ENCODE measurements at places on chromosomes 3 and 15. TPM values are rescaled to one million over a fixed set of nuclear protein-coding genes. Genes with fewer than 3 reads are reported as not detected.

- peaks cover 10% of the 10 kb centered on the region for H3K4me1 ChIP-seq
- no peak overlapping the region for H3K27ac ChIP-seq
- H3K4me3 ChIP-seq: no peak overlapping the region
These were observed 41.3 kb downstream of the ANKRD28 start for GRCh38 chr3:15756505-15756904.

DNA sequence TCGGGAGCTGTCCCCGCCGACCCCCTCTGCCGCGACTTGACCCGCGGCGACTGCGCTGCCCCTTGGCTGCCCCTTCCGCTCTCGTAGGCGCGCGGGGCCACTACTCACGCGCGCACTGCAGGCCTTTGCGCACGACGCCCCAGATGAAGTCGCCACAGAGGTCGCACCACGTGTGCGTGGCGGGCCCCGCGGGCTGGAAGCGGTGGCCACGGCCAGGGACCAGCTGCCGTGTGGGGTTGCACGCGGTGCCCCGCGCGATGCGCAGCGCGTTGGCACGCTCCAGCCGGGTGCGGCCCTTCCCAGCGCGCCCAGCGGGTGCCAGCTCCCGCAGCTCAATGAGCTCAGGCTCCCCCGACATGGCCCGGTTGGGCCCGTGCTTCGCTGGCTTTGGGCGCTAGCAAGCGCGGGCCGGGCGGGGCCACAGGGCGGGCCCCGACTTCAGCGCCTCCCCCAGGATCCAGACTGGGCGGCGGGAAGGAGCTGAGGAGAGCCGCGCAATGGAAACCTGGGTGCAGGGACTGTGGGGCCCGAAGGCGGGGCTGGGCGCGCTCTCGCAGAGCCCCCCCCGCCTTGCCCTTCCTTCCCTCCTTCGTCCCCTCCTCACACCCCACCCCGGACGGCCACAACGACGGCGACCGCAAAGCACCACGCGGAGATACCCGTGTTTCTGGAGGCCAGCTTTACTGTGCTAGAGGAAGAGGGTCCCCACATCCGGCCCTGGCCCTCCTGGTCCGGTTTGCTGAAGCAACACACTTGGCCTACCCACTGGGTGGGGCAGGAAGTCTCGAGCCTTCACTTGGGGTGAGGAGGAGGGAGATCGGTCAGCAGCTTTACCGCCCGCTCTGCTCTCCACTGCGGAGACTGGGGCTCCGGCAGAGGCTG, at the start of gene RASSF1:
RASSF1 (minus strand) TSS at position 389 of the 882 bp plus-strand sequence; CDS start at position 358, 31 bp downstream.
- peak within 1 kb of the TSS; percentile 97 for H3K4me3 ChIP-seq
- no peaks in the 10 kb centered on the region for H3K27me3 ChIP-seq
- peak; percentile 86 for DNase-seq
- H3K27ac ChIP-seq: peak within 1 kb of the TSS; percentile 98
- H3K36me3 ChIP-seq: peaks cover 40% of the 10 kb centered on the region

- H3K27me3 ChIP-seq: peaks cover 12% of the 10 kb centered on the region
- no peaks in the 10 kb centered on the region for H3K36me3 ChIP-seq
- DNase-seq: no peak
- H3K4me1 ChIP-seq: peaks cover 2% of the 10 kb centered on the region
- H3K27ac ChIP-seq: no peak overlapping the region
These were observed 301.8 kb upstream of the MCTP2 start for GRCh38 chr15:93929375-93930094.

DNA sequence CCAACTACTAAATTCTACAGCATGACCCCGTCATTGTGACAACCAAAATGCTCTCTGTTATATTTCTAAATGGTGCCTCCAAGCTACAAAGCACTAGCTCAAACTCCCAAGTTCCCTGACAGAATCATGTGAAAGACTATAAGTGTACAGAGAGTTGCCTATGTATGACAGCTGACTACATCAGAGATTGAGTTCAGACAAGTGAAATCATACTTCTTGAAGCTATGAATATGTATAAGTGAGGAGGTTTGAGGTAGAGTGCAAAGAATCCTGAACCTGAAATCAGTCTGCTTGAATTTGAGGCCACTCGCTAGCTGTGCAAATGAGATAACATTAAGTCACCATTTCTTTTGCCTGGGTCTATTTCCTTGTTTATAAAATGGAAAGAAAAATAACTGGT, 63.9 kb upstream of the TP63 start:
- H3K4me1 ChIP-seq: peaks cover 35% of the 10 kb centered on the region
- no peak overlapping the region for H3K4me3 ChIP-seq
- no peak for DNase-seq
- no peaks in the 10 kb centered on the region for H3K36me3 ChIP-seq
- H3K27ac ChIP-seq: no peak overlapping the region
- no peaks in the 10 kb centered on the region for H3K27me3 ChIP-seq

DNA sequence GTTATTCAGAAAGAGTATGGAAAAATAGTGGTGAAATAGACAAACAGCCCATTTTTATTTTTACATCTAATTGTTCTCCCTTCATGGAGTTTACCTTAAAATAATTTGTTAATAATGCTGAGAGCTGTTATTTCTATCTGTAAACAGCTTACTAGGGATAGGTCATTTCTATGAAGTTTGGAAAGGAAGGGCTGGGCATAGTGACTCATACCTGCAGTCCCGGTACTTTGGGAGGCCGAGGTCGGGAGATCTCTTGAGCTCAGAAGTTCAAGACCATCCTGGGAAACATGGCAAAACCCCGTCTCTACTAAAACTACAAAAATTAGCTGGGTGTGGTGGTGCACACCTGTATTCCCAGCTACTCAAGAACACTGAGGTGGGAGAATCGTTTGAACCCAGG, 624.3 kb upstream of the LMCD1 start:
- H3K4me3 ChIP-seq: no peak overlapping the region
- H3K4me1 ChIP-seq: peaks cover 11% of the 10 kb centered on the region
- peak overlapping the region; percentile 57 for H3K27ac ChIP-seq
- no peak for DNase-seq

GRCh38 chr3:117801912-117802239, 1092.3 kb downstream of the TUSC7 start:
- no peak for DNase-seq
- H3K4me1 ChIP-seq: no peaks in the 10 kb centered on the region
- H3K4me3 ChIP-seq: no peak overlapping the region
- H3K27ac ChIP-seq: no peak overlapping the region

DNA sequence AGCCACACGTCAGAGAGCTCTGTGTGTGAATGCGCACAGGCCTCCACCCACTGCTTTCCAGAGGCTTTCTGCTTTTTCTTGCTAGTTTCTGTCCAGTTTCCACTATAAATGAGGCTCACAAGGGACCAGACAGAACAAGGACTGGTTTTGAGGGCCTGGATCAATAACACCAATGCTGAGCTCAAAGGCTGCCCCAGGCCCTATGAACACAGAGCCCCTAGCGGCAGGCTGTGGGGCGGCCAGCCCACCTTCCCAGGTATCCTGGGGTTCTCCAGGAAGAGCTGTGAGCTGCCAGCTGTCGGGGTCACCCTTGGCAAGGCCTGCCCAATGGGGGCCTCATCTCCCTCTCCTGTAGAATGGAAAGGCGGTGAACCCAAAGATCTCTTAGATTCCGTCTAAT, 2.2 kb upstream of the ITIH3 start:
- no peak overlapping the region for H3K27ac ChIP-seq
- no peak for DNase-seq
- no peaks in the 10 kb centered on the region for H3K36me3 ChIP-seq
- no peak overlapping the region for H3K4me3 ChIP-seq

DNA sequence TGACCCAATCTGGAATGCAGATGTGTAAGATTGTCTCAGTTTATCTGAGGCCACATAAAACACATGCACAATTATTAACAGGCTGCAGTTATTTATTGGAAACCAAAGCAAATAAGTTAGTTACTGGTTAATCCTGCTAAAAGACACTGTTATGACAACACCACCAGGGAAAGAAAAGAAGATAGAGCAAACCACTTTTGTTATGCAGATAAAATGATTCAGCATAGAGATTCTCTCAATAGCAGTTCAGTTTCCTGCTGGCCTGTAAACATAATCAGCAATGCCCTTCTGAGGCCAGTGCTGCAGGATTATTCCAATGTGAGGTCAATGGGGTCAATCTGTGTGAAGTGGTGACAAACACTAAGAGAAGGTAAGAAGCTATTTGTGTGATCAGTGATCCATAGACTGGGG, 244.4 kb downstream of the ZBTB20 start:
- H3K36me3 ChIP-seq: peaks cover 7% of the 10 kb centered on the region
- no peak overlapping the region for H3K27ac ChIP-seq
- H3K4me3 ChIP-seq: no peak overlapping the region
- no peaks in the 10 kb centered on the region for H3K27me3 ChIP-seq
- peaks cover 23% of the 10 kb centered on the region for H3K4me1 ChIP-seq
- no peak for DNase-seq

DNA sequence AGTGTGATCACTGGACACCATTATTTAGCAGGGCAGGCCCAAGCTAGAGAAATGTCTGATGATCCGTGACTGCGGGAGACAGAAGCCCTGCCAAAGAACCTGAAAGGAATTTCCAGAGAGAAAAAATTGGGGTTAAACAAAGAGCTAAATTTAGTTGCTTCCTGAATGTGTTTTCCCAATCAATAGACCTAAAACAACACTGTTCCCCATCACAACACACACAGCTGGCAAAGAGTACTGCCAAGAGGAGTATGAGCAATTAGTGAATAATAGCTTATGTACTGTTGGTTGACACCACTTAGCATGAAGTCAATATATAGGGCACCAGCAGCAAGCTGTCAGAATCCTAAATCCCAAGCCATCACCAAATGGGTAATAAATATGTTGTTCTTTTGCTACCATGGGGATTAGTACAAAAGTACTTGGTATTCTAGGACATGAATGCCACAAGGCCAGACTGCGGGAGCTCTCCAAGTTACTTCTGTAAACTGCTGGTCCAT, 35.7 kb downstream of the CLK3 start:
- peaks cover 15% of the 10 kb centered on the region for H3K4me1 ChIP-seq
- DNase-seq: no peak
- H3K27me3 ChIP-seq: no peaks in the 10 kb centered on the region
- H3K36me3 ChIP-seq: peaks cover 10% of the 10 kb centered on the region

DNA sequence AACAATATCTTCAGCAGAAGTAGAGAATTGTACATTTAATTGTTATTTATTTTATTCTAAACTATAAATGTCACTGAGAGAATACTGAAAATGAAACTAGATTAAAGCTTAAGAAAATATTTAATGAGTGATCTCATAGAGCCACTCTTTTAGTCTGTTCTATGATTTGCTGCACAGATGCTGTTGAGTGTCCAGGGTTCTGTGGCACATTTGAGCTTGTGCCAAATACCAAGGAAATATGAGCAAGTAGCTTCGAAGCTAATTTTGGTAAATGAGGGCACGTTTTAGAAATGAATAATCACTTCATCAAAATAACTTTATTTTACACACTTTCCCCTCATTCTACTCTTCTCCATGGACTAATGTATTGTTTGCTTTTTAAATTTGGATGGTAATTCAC, 53.6 kb upstream of the THRB start:
- no peaks in the 10 kb centered on the region for H3K4me1 ChIP-seq
- H3K27me3 ChIP-seq: no peaks in the 10 kb centered on the region
- H3K4me3 ChIP-seq: no peak overlapping the region
- no peaks in the 10 kb centered on the region for H3K36me3 ChIP-seq
- no peak for DNase-seq

DNA sequence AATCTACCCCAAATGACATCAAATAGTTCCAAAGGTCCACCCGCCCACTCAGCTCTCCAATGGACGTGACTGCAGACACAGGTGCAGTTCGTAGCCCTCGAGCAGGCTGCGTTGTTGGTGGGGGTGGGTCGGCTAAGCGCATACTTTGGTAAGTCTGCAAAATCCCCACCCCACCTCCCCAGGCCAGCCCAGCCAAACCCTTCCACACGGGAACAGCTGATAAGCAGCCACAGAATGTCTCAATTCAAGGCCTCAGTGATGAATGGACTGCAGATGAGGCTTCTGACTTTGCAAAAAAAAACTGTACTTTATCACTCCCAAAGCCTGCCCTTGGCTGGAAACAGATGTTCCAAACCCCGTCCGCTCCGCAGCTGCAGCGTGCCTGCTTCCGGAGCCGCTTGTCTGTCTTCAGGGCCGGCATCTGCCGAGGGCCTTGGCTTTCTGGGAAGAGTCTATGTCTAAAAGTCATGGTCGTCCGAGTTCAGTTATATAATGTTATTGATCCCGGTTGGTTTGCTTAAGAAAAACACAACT, 38.2 kb downstream of the PCSK6 start:
- H3K4me1 ChIP-seq: peaks cover 32% of the 10 kb centered on the region
- DNase-seq: peak; percentile 15
- H3K4me3 ChIP-seq: peak overlapping the region; percentile 48
- peaks cover 2% of the 10 kb centered on the region for H3K36me3 ChIP-seq

DNA sequence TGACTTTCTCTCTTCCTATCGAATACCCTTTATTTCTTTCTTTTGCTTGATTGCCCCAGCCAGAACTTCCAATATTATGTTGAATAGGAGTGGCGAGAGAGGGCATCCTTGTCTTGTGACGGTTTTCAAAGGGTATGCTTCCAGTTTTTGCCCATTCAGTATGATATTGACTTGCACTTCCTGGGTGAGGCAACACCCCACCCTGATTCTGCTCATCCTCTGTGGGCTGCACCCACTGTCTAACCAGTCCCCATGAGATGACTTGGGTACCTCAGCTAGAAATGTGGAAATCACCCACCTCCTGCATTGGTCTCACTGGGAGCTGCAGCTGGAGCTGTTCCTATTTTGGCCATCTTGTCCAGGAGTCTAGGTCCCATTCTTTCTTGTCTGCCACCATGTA, 44.8 kb upstream of the KCNH8 start:
- H3K27me3 ChIP-seq: peaks cover 5% of the 10 kb centered on the region
- H3K4me3 ChIP-seq: peak overlapping the region; percentile 29
- H3K36me3 ChIP-seq: no peaks in the 10 kb centered on the region
- H3K4me1 ChIP-seq: no peaks in the 10 kb centered on the region
- DNase-seq: no peak

- no peaks in the 10 kb centered on the region for H3K36me3 ChIP-seq
- H3K27me3 ChIP-seq: no peaks in the 10 kb centered on the region
- H3K27ac ChIP-seq: no peak overlapping the region
- DNase-seq: no peak
- H3K4me1 ChIP-seq: no peaks in the 10 kb centered on the region
These were observed 116.1 kb upstream of the PLXND1 start for GRCh38 chr3:129722527-129722926.

- no peaks in the 10 kb centered on the region for H3K36me3 ChIP-seq
- H3K27ac ChIP-seq: no peak overlapping the region
- peaks cover 33% of the 10 kb centered on the region for H3K27me3 ChIP-seq
- no peaks in the 10 kb centered on the region for H3K4me1 ChIP-seq
- no peak for DNase-seq
These were observed 28.7 kb downstream of the WWTR1 start for GRCh38 chr3:149628957-149629670.

PROK2 gene
- 0.34 TPM for total RNA-seq

CSK gene
- total RNA-seq: 308 TPM

FMN1 gene
- 0.31 TPM for total RNA-seq

FSIP1 gene
- 0.74 TPM for total RNA-seq

SLC9C1 gene
- total RNA-seq: not detected
